ENCODE measurements at places on chromosomes 7 and 10.

GRCh38 chr10:82683945-82684344 is 809.0 kb downstream of the NRG3 start:
- no peak for DNase-seq

DNA sequence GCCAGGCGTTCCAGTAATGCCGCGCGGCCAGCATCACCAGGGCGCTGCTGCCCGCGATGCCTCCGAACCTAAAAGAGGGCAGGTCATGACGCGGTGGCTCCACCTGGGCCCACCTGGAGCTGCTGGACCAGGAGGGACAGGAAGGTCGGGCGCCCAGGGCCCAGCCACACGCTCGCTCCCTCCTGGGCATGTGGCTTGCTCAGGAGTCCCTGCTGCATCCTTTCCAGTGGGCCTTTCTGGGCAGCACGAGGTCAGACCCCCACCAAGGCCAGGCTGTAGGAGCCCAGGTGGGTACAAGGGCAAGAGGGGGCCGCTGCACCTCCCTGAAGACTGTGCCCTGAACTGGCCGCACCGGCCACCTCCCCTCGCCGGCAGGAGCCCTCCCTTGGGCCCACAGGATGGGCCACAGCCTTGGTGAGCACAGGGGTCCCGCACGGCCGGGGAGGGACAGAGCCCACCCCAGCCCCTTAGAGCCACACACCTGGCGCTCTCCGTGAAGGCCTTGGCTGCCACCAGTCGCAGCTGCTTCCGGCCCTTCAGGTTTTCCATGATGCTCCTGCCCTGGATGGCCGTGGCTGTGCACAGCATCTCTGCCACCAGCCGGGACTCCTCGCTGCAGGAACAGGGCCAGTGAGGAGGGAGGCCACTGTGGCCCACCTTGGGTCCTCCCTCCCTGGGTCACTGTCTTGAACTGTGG is 43.2 kb downstream of the CFAP46 start:
- DNase-seq = no peak

GRCh38 chr10:113058523-113059370 is 108.7 kb downstream of the TCF7L2 start:
- no peak for DNase-seq

- DNase-seq = no peak
Measured at GRCh38 chr10:73911553-73912004, 647 bp downstream of the PLAU start.

DNA sequence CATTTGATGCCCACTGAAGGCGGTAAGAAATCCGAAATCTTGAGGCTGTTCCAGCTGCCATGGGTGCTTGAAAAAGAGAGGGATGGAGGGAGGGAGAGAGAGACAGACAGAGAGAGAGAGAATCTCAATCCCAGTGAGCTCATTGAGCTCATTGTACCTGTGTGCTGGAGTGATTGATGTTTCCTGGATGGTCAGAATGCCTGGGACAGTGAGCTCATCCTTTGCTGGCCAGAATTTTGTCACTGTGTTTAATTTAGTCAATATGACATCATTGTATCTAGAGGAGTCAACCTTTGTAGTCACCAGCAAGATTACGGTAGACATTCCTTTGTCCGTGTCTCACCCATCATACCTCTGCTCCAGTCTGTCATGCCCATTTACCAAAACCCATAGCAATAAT is 625.4 kb upstream of the POM121L12 start:
- DNase-seq = no peak

DNA sequence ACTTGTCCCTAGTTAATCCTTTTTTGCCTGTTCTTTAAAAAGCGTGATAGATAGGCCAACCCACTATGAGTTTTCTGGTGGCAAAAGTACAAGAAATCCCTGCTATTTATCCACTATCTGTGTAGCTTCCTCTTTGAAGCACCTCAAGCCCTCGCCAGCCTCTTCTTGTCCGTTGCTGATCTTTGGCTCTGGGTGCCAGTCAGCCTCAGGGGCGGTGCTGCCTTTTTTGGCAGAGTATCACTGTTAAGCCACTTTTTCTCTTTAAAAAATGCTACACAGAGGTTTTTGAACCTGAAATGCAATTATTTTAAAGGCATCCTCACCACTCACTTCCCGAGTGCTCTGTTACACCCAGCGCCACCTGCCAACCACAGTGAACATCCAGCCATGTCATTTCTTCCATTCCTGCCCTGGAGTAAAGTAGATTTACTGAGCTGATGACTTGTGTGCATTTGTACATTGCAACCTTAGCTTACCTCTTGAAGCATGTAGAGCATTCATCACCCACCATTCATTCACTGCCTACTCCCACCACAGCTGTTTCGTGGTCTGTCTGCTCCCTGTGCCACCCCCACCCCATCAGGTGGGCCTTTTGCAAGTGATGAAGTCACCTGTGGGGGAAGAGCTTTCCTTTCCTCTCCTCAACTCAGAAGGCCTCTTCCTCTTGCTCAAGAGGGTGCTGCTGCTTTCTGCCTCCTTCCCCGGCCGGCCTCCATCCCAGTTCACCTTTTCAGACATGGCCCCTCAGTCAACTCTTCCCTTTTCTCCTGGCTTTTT is 414.2 kb upstream of the GALNT17 start:
- no peak for DNase-seq

GRCh38 chr10:6024334-6024682 is 37.9 kb downstream of the IL2RA start:
- no peak for DNase-seq

DNA sequence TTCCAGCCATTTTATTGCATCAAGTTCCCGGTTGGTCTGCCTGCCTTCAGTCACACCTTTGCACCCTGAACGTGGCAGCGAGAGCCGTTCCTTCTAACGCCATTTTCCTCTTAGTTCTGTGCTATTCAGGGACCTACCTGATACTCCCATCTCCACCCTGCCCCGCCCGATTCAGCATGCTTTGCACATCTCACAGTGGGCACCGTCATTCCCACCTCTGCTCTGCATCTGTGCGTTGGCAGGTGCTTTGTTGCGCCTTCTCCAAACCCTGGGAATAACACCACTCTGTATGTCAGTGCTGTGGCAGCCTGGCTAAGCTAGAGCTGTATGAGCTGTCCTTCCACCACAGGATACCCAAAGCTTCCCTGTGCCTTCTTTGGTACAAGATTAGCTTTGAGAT is 96.8 kb downstream of the ACTR3B start:
- no peak for DNase-seq
